NK-92 treated with Interleukin-12 subunit alpha and Interleukin-12 subunit beta, amount 100 ng/mL, for 24 hours (cell line): ENCODE measurements at places on chromosomes 6 and 20.

- no peak for DNase-seq
These were observed 142.7 kb upstream of the EXOC2 start for GRCh38 chr6:835476-836160.

DNA sequence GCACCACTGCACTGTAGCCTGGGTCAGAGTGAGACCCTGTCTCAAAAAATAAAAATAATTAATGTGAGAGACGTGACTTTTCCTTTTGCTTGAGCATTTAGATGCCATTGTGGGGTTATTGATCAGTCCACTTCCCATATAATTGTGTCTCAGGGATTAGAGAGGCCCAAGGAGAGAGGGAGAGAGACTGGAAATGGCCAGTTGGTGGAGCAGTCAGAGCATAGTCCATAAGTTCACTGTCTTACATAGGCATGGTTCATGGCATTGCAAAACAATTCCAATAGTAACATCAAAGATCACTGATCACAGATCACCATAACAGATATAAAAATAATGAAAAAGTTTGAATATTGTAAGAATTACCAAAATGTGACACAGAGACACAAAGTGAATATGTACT, 15.2 kb upstream of the SDHAF4 start:
- no peak for DNase-seq

DNA sequence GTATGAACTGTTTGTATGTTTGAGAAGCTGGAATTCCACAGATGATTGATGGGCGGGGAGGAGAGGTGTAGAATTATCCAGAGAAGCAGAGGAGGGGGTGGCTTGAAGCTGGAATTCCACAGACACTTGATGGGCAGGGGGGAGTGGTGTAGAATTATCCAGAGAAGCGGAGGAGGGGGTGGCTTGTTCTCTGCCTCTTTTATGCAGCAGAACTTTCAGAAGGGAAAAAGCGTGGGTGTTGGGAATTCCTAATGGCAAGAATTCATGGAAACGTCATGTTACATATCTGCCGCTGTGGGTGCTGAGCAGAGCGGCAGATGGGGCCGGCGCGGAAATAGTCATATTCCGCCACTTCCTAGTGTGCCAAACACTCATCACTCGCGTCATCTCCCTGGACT, 167.9 kb upstream of the KCNG1 start:
- no peak for DNase-seq

GRCh38 chr6:139378882-139379341, 4.5 kb upstream of the CITED2 start:
- peak; percentile 70 for DNase-seq

DNA sequence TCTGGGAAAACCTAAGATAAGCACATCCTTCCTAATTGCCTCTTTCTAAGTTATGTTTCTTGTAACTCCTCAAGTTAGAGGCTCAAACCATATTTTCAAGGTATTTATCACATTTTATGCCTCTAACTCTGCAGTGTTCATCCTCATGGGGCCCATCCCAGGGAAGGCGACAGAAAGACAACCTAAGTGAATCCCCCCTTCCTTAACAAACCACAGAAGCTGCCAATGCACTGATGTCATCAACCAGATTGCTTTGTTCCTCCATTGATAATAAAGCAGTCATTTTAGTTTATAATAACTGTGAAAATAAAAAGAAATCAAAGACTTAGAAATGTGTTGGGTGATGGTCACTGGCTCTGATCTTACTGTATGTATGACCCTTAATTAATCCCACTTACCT, 119.5 kb upstream of the TCF21 start:
- no peak for DNase-seq

DNA sequence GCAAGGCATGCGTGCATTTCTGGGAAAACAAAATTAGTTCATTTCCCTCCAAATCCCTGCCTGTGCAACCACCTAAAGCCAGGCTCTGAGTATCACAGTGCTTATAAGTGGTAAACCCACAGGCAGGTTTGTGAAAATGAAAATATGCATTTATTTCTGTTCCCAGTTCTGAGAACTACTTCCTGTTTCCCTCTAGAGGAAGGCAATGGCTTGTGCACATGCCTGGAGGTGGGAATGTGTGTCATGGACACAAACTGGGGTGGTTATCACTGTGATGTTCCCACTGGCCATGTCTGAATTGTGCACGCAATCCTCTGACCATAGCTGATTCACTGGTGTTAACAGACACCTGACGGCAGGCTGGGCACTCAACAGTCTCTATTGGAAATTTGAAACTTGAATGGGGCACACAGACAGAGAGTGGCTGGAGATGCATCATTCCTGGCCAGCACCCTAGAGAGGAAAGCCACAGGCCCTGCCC, 26.3 kb downstream of the FAM110A start:
- DNase-seq: no peak

GRCh38 chr6:79776076-79776475, 144.9 kb downstream of the SH3BGRL2 start:
- no peak for DNase-seq

DNA sequence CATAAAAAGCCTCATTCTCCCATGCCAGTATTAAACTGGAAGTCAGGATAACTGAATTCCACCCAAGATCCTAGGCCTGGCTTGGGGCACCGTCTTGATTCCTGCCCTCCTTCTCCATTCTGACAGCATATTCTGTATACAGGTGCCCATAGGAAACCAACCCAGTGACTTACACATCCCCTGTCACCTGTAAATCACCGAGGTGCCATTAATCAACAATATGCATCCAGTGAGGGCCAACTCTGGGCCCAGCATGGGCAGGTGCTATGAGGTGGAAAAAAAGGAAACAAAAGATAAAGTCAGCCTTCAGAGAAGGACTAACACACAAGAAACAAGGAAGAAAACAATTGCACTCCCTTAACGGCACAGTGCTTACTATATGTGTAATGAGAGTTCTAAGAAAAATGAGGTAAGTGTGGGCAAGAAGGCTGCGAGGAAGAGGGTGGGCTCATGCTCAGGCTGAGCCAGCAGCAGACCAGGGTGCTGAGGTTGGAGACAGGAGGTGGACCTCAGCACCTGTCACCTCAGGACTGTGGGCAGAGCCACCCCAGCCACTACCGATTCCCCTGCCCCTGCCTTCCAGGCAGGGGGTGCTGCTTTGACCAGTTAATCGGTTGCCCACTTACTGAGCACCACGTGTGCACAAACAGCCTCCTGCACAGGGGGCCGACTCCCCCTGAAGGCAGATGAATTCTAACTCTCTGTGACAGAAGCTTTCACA, 105.9 kb downstream of the TRERF1 start:
- DNase-seq: peak; percentile 43

GRCh38 chr6:99603421-99604165, 3.0 kb upstream of the PRDM13 start:
- no peak for DNase-seq

GRCh38 chr20:5689463-5689862, 60.7 kb upstream of the SHLD1 start:
- no peak for DNase-seq

DNA sequence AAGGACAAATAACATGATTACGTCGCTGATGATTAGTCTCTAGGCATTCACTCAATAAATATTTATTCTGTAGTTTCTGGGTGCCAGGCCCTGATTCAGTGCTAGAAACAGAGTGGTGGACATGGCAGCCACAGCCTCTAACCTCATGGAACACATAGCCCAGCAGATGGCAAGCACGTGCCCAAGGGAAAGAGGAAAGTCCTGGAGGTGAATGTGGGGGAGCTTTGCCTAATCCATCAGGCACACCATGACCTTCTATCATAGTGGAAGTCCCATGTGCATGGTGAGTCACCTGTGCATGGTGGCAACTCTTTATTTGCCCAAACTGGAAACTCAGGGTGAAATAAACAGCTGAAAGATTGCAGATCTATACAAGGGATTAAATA, 143.0 kb upstream of the TNFAIP3 start:
- DNase-seq: no peak

DNA sequence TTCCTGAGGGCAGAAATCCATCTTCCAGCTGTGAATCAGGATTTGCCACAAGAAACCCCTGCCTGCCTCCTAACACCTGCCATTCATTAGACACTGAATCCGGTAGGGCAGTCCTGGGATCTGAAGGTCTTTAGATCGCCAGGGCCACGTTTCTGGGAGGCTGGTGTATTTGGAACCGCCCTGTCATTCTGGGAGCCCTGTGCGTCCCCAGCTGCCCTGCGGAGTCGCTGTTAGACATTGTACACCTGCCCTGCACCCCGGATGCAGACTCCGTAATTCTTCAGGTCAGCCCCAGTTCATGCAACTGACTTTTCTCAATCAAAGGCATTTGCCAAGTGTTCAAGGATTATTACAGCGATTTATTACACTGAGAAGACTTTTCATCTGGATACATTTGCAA, 193.2 kb downstream of the TBC1D7 start:
- DNase-seq: no peak

GRCh38 chr6:170516783-170517616, 36.1 kb downstream of the PSMB1 start:
- peak; percentile 28 for DNase-seq

DNA sequence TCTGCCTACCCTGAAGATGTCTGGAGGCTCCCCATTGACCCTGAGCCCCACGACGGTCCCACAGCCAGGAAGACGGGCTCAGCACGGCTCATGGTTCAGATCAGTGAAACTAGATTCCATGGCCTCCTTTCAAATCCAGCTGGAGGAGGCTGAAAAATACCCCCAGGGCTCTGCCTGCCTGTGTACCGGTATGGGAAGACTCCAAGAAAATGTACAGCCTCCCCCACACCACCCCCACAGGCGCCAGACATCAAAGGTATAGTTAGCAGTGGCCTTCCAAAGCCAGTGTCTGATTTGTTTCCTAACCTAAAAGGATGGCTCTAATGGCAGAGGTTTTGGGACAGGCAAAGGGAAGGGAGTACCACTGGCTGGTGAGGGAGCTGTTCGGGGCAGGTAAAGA, 86.2 kb upstream of the SNAP25 start:
- no peak for DNase-seq

GRCh38 chr6:19705606-19706005, 131.6 kb upstream of the ID4 start:
- DNase-seq: no peak

DNA sequence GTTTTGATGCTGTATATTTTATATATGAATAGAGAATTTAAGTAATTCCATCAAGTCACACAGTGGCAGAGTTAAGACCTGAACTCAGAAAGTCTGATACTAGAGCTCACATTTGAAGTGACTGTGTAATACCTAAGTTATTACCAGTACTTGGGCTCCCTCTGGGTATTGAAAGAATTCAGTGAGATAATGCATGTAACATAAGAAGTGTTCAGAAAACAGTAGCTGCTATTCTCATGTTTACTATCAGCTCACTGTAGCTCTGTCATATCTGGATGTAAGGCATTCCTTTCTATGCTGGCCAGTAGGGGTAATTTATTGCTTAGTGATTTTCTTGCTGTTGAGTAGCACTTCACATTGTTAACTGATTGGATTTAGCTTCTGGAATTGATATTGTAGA, 44.6 kb downstream of the NKX2-4 start:
- DNase-seq: no peak

- no peak for DNase-seq
These were observed 40.3 kb downstream of the MAP3K4 start for GRCh38 chr6:161031721-161032495.

DNA sequence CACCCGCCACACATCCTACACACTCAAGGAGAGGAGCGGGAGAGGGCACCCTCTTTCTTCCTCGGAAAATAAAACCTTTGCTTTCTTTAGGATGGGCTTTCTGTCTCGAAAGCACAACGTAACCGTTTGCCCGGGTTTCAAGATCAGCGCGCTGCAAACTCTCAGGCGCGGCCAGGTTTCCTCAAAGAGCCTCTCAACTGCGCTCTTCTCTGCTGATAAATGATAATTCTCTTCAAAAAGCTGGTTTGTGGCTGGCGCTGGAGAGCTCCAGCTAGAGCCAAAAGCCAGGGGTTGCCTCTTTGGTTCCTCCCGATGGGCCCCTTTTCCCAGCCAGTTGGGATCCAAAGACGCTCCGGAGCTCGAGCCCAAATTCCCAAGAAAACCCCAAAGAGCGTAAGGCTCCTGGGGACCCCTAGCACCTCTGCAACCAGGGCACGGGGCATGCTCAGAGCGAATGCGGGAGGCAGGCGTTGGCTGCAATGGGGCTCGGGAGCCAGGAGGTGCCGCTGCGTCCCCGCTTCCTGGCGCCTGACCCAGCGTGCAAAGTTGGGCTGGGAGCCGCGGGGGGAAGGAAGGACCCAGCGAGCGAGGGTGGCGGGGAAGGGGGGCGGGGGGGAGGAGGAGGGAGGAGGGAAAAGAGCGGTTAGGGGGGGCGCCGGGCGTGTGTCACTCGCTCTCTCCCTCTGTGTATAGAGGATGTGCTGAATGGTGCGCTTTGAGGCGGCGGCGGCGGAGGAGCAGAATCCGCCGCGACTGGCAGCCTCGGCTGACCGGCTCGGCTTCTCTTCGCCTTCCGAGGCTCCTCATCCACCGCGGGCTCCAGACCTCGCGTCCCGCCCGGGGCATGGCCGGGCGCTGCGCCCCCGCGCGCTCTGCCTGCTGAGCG, at the start of gene PLCB1:
PLCB1 (plus strand) TSS at position 669 of the 886 bp plus-strand sequence. CDS start 386 bp downstream, outside the sequence.
- DNase-seq: peak; percentile 65

DNA sequence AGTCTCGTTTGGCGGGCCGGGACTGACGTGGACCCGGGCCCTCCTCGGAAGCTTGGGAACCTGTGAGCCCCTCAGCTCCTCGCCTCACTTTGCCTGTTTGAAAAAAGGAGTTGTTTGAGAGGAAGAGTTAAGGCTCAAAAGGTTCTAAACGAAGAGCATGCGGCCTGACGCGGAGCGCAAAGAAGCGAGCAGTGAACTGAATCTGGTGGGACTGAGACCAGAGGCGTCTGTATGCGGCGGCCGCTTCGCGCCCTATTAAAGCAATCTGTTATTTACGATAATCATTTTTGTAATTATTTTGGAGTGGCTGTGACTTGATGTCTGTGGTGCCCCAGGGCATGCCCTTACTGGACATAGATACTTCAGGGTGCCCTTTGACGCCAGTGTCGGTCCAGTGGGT, 3.3 kb upstream of the TFAP2C start:
- no peak for DNase-seq

- DNase-seq: no peak
These were observed 634 bp downstream of the AHI1 start for GRCh38 chr6:135496800-135497411.

GRCh38 chr6:107877968-107878367, 53.9 kb upstream of the SCML4 start:
- no peak for DNase-seq

DNA sequence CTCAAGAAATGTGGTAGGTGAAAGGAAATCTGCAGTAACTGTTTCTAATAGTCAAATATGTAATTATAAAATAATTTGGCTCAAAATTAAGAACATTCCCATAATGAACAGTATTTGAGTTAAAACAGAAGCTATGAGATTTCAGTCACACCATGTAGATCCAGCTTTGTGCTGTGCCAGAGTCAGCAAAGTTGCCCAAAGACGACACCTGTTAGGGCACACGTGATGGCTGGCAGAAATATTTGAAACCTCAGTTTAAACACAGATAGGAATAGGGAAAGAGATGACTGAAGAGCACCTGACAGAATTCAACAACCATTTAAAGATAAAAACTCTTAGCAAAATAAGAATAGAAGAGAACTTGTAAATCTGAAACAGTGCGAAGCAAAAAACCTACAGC, 129.3 kb downstream of the CD83 start:
- no peak for DNase-seq
